Right atrium auricular region (tissue), 2 donors: ENCODE measurements at places on chromosomes 2 and 18.

DNA sequence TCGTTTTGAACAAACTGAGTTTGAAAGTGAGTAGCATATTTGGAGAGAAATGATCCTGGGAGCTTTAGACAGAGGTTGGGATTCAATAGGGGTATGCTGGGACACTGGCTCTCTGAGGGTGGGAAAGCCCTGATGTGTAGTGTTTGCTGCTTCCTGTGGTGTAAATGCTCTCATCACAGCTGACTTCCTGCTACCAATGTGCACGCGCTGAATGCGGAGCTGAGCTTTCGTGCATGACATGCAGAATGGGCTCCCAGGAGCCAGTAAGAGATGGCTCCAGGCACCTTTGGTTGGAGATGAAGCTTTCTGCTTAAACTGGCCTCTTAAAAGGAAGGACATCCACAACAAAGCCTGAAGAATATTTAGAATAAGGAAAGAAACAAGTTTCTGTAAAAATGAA lies 224.1 kb upstream of the CCDC150 start:
- peaks cover 28% of the 10 kb centered on the region for H3K4me1 ChIP-seq
- H3K4me3 ChIP-seq = no peak overlapping the region
- no peaks in the 10 kb centered on the region for H3K27me3 ChIP-seq
- H3K27ac ChIP-seq = no peak overlapping the region
- H3K36me3 ChIP-seq = no peaks in the 10 kb centered on the region

DNA sequence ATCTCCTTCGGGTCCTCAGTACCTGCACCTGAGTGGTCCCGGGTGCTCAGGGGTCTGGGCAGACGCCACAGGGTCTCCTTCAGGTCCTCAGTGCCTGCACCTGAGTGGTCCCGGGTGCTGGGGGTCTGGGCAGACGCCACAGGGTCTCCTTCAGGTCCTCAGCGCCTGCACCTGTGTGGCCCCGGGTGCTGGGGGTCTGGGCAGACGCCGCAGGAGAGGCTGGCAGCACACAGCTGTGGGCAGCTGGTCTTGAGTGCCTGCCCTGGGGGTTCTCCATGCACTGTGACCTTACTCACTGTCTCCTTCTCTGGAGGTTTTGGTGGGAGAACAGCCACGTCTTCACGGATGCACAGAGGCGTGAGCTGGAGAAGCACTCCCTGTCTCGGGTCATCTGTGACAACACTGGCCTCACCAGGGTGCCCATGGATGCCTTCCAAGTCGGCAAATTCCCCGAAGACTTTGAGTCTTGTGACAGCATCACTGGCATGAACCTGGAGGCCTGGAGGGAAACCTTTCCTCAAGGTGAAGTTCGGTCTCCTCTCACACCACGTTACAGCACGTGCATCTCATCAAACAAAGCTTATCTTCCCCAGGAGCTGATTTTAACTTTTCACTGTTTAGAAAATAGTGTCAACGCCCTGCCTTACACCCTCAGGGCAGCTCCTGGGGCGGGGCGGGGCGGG lies 82.6 kb downstream of the TPO start:
- H3K36me3 ChIP-seq = no peaks in the 10 kb centered on the region
- H3K4me3 ChIP-seq = no peak overlapping the region
- no peaks in the 10 kb centered on the region for H3K4me1 ChIP-seq
- no peak for DNase-seq

DNA sequence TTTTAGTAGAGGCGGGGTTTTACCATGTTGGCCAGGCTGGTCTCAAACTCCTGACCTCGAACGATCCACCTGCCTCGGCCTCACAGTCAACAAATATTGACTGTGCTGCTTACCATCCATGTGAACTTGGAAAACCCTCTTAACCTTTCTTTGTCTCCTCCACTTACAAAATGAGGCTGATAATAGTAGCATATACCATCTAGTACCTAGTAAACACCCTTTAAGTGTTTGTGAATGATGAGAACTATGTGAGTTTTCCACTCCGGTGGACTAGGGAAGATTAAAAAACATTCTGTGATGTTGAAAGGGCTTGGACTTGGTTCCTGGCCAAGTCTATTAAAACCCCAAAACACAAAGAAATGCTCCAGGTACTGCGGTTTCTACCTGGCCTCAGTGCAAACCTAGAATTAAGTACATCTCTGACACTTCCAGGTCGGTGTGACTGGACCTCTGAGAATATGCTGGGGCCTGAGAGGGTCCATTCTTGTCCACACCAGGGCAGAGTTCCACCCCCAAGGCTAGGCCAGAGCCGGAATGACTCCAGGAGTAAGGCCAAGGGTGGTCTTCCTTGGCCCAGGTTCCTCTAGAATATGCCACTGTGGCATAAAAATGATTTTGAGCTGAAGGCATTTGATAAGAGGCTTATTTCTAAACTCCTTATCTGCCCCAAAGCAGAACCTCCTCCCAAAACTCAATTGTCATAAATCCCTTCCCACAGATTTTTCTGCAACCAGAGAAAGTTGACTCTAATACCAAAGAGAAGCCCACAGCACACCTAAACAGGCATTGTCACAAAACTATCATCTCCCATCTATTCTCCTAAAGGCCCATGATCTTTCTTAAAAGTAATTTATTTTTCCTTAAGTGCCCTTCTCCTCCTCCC lies 217.5 kb downstream of the TGIF1 start:
- no peak overlapping the region for H3K27ac ChIP-seq
- H3K4me1 ChIP-seq = peaks cover 7% of the 10 kb centered on the region
- no peak for DNase-seq
- no peaks in the 10 kb centered on the region for H3K27me3 ChIP-seq

DNA sequence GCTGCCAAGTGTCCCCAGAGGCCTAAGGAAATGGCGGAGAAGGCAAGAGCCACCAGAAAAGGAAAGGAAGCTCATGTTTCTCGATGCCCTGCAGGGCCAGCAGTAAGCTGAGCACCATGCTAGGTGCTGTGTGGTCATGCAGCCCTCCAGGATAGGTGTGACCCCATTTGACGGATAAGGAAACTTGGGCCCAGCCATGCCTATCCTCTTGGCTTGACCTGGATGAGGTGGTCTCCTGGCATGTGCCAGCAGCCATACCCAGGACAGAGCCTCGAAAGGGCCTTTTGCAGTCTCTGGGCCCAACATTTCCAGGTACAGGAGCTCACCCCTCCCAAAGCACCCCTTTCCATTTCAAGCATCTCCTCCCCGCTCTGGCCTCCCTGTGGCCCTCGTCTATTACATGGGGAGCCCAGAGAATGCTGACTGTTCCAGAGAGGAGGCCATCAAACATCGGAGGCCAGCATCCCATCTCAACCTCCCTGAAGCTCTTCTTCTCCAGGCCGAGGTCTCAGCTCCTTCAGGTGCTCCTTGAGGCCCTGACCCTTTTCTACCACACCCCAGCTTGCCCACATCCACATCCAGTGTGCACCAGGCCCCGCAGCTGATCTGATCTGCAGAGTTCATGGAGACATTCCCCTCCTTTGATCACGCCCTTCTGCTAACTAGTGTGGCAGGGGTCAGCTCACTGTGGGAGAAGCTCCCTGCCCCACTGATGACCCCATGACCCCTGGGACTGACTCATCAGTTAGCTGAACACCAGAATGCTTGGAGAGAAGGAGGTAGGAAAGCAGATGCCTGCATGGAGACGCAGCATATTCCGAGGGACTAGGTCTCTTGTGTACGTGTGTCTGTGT lies 208.4 kb downstream of the TNS1 start:
- H3K27ac ChIP-seq = no peak overlapping the region
- H3K4me3 ChIP-seq = no peak overlapping the region
- peak; percentile 50 for DNase-seq
- H3K27me3 ChIP-seq = no peaks in the 10 kb centered on the region
- peaks cover 12% of the 10 kb centered on the region for H3K36me3 ChIP-seq

DNA sequence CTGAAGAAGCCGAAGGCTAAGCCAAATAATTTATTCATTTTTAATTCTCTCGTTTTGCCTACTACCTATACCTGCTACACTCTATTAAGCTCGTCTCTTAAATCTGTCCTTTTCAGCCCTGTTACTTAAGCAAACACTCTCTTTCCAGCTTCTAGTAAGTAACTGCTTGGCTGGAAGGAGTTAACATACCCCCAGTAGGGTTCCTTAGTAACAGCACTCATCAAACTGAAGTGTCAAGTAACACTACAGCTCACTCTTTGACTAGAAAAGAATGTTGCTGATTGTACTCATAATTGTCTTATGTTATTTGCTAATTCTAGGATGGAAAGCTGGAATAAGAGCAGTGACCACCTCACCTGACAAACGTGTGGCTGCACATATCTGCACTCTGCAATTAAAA lies 120.0 kb upstream of the SCN7A start:
- H3K4me3 ChIP-seq = no peak overlapping the region
- no peak overlapping the region for H3K27ac ChIP-seq
- no peaks in the 10 kb centered on the region for H3K4me1 ChIP-seq
- no peaks in the 10 kb centered on the region for H3K27me3 ChIP-seq
- no peaks in the 10 kb centered on the region for H3K36me3 ChIP-seq
